Breast epithelium (tissue), 4 donors: ENCODE measurements at places on chromosomes 4 and X. TPM values are rescaled to one million over a fixed set of nuclear protein-coding genes. Genes with fewer than 3 reads are reported as not detected.
A peak's percentile ranks its signal among the peaks of the same experiment; 100 is the strongest.

DNA sequence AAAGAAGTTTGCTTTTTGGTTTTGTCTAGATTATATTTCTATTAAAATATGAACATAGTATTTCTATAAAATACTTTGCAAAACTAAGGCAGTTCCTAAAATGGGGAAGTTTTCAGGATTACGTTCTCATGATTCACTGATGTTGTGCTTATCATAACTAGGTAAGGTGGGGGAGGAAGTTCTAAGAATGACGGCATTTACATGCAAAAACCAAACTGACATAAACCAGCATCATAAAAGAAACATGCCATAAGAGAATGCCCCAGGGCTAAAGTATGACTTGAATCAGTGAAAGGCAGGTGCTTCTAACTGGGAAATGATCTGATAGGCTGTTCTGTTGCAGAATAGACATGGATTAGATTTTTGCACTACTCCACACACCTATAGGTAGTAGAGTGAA, 204.7 kb upstream of the JADE1 start:
- H3K4me3 ChIP-seq: no peak overlapping the region
- H3K27me3 ChIP-seq: no peaks in the 10 kb centered on the region
- H3K4me1 ChIP-seq: no peaks in the 10 kb centered on the region
- no peak for DNase-seq
- no peaks in the 10 kb centered on the region for H3K36me3 ChIP-seq
- H3K27ac ChIP-seq: no peak overlapping the region

DNA sequence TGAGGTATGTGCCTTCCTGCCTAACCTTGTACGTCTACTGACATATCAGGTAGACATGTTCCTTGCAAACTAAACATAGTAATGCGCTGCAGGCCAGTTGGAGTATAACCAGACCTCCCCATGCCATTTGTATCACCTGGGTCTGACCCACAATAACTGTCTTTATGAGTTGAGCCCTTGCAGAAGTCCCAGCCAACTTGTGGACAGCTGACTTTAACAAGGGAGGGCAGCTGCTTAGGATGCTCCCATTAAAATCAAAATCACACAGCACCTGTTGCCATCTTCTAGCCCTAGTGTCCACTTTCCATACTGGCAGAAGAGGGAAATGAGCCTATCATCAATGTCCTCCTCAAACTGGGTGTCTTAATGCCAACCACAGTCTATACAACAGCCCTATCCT, 41.6 kb downstream of the KANTR start:
- H3K4me3 ChIP-seq: no peak overlapping the region
- peaks cover 5% of the 10 kb centered on the region for H3K27me3 ChIP-seq
- no peaks in the 10 kb centered on the region for H3K36me3 ChIP-seq
- H3K4me1 ChIP-seq: no peaks in the 10 kb centered on the region

GRCh38 chr4:158176108-158176507, 3.3 kb upstream of the GASK1B start:
- no peak overlapping the region for H3K4me3 ChIP-seq
- no peaks in the 10 kb centered on the region for H3K27me3 ChIP-seq
- H3K36me3 ChIP-seq: no peaks in the 10 kb centered on the region
- peak; percentile 77 for DNase-seq
- peaks cover 22% of the 10 kb centered on the region for H3K4me1 ChIP-seq

DNA sequence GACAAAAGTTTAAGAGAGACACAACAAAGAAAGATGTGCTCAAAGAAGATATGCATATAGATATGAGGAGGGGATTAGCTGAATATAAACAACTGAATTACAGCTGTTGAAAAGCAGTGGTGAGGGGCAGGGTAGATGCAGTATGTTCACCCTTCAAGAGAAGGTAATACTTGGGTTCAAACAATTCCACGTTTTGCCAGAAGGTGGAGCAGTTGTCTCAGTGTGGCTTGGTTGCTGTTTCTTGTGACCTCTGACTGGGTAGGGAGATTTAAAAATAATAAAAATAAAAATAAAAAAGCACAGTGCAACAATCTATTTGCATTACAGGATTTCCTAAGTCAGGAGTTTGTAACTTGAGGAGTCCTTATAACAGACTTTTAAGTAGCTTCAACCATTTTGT, 23.3 kb downstream of the PHOX2B start:
- no peak overlapping the region for H3K27ac ChIP-seq
- no peaks in the 10 kb centered on the region for H3K27me3 ChIP-seq
- DNase-seq: no peak
- no peaks in the 10 kb centered on the region for H3K4me1 ChIP-seq
- no peaks in the 10 kb centered on the region for H3K36me3 ChIP-seq
- H3K4me3 ChIP-seq: no peak overlapping the region

The GABRQ gene
- total RNA-seq: not detected
